ENCODE measurements at places on chromosomes 12 and 14. TPM values are rescaled to one million over a fixed set of nuclear protein-coding genes. Genes with fewer than 3 reads are reported as not detected.

GRCh38 chr12:82650627-82651337 lies 35.9 kb upstream of the TMTC2 start:
- no peak for DNase-seq

GRCh38 chr14:19902409-19902808 lies 18.0 kb upstream of the OR4K5 start:
- no peak for DNase-seq

Gene CLEC9A
- total RNA-seq, result not detected

DNA sequence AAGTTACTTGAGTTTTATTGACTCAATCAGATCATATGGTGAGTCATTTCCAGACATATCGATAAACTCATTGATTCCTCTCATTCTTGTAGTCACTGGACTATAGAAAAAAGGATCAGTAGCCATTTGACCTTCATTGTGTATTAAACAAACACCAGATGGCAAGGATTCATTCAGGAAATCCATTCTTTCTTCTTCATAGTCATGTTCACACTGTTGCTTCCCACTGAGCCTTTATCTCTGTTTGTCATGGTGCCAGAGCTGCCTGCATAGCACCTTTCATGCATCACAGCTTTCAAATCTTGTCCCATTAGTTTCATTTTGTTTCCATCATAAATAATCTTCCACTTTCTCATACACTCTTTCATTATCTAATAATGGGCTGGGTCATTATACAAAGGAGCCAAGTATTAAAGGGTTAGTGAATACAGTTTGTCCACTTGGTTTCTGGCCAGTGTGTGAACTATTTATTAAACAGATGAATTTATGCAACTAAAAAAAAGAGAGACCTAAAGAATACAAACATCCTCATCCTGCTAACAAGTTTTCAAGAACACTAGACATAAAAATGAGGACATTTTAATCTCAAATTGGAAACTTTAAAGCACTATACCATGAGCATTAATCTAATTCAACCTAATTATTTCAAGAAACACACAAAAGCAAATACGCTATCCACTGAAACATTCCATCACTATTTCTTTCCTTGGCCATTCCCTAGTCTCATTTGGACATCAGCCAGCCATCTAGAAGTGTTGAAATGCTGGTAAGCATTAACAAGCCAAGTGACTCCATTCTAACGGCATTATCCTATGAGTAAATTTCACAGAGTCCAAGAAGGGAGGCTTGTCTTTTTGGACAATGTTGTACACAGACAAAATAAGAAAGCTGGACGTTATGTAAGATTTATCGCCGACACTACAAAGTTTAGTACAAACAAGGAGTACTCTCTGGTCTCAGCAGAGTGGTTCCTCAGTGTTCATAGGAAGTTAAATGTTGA lies 476.5 kb downstream of the FOXG1 start:
- DNase-seq, result no peak

DNA sequence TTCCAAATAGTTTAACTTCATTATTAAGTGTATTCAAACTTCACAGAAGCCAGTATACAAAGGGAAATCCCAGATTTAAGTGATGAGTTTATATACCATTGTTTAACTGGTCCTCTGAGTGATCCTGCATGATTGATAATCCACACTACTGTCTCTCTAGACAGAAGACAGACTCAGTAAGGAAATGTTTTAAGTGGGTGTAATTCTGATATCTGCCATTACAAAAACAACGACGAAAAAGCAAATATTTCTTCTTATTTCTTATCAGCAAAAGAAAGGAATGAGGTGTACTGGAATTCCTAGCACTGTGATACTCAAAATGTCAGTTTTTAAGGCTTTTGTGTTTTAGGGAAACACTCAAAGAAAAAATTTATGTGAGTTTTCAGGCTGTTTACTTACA lies 127.5 kb downstream of the GPHN start:
- no peak for DNase-seq

Gene NRIP2
- not detected for total RNA-seq

DNA sequence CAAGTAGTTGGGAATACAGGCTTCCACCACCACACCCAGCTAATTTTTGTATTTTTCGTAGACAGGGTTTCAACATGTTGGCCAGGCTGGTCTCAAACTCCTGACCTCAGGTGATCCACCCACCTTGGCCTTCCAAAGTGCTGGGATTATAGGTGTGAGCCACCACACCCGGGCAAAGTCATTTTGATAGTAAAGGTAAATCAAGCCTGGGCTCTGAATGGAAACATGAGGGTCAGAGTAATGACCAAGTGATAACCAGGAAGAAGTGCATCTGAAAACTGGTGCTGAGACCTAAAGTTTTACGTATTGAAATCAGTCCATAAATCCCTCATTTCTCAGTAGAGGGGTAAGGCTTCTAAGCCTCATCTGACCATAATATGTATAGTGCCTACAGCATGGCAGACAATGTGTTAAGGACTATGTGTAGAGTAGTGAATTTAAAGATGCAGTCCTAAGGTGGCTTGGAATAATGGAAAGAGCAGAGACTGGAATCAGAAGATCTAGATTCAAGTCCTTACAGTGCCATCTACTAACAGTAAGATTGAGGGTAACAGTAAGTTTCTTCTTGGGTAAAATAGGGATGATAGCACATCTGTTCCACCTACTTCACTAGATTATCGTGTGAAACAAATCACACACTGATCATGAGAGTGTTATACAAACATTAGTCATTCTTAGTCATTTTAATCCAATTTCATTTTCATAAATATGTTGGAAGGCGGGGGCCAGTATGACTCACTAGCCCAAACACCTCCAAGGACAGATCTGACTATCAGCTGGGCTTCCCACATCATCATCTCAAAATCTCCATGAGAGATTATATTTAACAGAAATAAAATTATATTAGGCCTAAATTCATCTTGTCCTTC lies 11.2 kb downstream of the MAP4K5 start:
- no peak for DNase-seq

GRCh38 chr12:64826234-64826633 lies 1.8 kb downstream of the TBC1D30 start:
- peak; percentile 74 for DNase-seq

All from H7 (cell line).